HepG2 (cell line): ENCODE measurements at places on chromosomes 2 and 18.

DNA sequence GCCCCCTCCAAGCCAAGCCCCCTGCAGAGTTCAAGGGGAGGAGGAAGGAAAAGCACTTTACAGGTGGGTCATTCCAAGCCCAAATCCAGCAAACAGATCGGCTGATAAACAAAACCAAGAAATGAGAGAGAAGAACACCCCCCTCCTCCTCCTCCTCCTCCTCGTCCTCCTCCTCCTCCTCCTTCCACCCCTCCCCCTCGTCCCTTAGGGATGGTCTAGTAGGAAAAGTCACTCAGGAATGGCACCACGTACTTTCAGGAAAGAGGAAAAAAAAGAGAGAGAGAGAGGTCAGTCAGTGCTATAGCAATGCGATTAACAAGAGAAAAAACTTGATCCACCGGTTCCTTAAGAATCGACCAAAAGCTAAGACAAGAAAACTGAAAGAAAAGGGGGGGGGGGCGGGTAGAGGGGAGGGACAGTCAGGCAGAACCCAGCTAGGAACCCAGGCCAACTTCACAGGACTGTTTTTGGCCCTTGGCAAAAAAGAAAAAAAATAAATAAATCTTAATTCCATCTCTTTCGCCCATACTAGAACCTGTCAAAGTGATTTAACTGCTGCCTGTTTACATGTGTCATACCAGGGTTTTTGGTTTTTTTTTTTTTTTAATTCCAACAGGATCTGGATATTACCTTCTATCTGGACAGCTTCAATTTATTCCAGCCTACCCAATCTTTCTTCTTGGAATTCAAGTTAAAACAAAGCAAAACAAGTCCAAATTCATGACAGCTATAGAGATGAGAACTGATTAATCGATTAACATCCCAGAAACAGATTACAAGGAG lies 906 bp downstream of the IKZF2 start:
- no peak for DNase-seq

DNA sequence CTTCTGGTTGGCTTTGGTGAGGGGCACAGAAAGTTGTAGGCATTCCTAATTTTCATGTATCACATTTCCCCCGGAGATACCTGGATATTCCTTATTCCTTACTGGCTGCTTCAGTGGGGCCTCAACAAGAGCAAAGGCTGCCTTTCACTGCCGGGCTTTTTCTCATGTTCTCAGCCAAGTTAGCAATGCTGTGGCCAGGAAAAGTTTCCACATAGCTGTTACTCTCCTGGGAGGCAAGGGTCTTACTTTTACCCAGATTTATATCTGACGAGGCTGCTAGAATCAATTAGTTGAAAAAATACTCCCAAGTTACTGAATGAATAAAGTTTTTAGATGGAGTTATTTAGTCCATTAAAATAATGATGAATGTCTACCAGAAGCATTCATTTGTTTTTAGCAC lies 230.5 kb downstream of the ZNF407 start:
- no peak for DNase-seq

DNA sequence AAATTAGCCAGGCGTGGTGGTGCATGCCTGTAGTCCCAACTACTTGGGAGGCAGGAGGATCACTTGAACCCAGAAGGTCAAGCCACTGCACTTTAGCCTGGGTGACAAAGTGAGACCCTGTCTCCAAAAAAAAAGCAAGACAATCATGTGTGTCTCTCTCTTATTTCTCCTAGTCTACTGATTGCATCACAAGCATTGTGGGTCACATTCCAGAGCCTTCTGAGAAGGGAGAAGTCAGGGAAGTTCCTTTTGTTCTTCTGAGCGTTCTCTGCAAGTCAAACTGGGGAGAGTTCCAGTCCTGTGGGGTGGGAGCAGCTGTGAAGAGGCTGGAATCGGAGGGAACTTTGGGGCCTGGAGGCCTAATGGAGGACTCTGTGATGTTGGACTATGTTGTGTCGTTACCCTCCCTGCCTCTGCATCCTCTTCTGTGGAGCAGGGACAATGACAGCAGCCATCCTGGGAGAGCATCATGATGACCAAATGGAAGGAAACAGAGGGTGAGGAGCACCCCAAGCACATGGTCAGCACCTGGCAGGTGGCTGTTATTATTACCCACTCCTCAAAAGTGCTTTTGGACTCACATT lies 115.4 kb downstream of the MRO start:
- DNase-seq: no peak

- DNase-seq: no peak
These were observed 29.8 kb downstream of the LTBP1 start for GRCh38 chr2:32976409-32977063.

- DNase-seq: no peak
These were observed 308.7 kb downstream of the CBLN2 start for GRCh38 chr18:72235422-72235821.

GRCh38 chr2:135074216-135074615 lies 22.1 kb downstream of the RAB3GAP1 start:
- no peak for DNase-seq

DNA sequence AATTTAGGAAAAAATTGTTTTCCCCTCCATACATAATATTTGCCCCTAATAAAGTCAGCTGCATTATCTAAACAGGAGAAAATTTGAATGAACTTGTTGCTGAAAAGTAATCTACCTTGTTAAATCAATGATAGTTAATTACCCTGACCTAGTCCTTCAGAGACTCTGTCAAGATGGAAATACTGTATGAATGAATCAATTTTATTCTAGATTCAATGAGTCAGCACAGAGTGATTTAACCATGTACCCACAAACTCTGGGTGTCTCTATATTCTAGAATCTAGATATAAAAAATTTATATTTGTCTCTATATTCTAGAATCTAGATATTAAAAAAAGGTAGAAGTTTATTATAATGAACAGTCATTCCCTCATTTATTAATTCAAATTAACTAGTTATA lies 36.2 kb downstream of the NDUFAF7 start:
- no peak for DNase-seq

- no peak for DNase-seq
These were observed 362.4 kb downstream of the KCNJ3 start for GRCh38 chr2:155060896-155061295.

DNA sequence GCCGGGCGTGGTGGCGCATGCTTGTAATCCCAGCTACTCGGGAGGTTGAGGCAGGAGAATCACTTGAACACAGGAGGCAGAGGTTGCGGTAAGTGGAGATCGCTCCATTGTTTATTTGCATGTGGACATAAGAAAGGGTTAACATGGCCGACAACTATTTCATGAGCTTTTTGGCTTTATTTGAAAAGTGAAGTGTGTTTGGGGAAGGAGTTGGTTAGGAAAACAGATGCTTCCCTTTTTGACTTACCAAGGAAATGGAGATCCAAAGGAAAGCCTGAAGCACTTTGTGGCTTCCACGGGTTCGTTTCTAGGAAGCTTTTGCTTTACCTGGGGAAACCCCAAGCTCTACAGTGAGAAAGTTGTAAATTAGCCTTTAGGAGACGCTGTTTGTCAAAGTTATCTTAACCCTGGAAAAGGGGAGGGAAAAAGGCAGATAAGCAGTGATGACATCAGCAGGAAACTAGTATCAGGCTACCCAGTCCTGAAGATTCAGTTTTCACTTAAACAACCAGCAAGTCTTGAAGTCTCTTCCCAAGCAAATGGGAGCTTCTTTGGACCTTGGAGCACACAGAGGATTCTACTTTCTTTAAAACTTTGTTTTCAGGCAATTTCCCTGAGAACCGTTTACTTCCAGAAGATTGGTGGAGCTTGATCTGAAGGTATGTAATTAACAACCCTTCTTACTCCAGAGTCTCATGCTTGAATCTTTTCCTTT lies at the start of gene CASP10:
TSS of gene CASP10 (plus strand) at position 492 of the 715 bp plus-strand sequence. CDS start 2,637 bp downstream, outside the sequence.
- peak; percentile 94 for DNase-seq

- DNase-seq: peak; percentile 47
These were observed 79.4 kb downstream of the XRCC5 start for GRCh38 chr2:216188559-216188850.

GRCh38 chr2:36380624-36381481 lies 25.3 kb downstream of the CRIM1 start:
- peak; percentile 99 for DNase-seq

- no peak for DNase-seq
These were observed 136.9 kb downstream of the SEPTIN10 start for GRCh38 chr2:109476641-109477441.

GRCh38 chr2:197113275-197113711 lies 186.8 kb upstream of the PGAP1 start:
- DNase-seq: peak; percentile 12

- DNase-seq: no peak
These were observed 152.2 kb downstream of the ALPK2 start for GRCh38 chr18:58476516-58477256.

- DNase-seq: no peak
These were observed 51.2 kb upstream of the HS6ST1 start for GRCh38 chr2:128369602-128370467.

DNA sequence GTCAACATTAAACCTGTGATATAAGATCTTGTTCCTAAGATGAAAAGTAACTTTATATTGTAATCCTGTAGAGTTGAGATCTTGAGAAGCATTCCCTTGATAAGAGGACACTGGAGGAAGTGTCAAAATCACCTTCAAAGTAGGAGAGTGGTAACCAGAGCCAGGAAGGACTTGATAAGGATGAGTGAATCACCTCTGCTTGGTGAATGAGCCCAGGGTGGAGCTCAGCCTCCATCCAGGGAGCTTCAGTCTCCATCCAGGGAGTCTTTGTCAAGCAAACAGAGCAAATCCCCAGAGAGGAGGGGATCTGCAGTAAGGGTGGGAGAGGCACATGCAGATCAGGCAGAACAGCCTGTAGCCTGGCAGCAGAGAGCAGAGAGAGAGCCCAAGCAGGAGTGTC lies 167.1 kb upstream of the SIX2 start:
- no peak for DNase-seq

- no peak for DNase-seq
These were observed 267.0 kb upstream of the HS6ST1 start for GRCh38 chr2:128585706-128586105.

DNA sequence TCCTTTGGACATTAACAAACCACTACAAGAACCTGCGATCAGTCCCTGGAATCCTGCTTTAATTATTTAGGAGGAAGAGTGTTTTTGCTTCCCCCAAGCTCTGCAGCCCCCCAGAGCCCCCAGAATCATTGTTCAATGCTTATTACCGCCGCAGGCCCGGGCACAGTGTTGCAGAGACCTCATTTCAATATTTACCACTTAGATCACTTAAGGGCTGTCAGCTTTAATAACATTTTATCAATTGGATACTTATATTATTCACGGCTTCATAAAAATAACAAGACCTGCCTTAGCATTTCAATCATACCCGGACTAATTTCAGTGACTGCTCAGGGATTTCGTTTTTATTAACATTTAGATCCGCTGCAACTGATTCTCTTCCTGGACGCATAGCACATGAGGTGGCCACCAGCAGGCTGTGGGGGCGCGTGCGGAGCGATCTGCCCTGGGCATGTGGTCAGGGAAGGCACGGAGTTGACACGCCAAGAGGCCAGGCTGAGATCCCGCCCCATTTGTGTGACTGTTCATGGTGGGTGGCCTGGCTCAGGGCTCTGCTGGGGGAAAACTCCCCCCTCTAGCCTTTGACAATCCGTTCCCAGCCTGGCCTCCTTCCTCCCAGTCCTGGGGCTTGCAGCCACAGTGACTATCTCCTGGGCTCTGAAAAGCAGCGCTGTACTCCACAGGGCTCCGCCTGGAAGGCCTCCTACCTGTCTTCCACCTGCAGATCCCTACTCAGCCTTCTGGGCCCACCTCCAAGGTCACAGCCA lies 267.6 kb downstream of the SRBD1 start:
- DNase-seq: no peak

DNA sequence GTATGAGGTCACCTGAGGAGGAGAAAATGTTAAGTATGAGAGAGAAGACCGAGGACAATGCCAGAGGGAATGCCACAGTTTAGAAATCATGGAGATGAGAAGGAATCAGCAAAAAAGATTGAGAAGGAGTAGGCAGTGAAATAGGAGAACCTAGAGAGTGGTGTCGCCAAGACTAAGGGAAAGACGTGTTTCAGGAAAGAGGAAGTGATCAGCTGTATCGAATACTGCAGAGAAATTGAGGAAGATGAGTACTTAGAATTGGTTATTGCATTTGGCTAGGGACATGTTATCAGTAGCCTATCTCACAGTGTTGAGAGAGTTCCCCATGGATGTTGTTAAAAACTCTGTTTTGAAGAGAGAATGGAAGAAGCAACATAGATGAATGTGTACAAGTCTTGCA lies 112.3 kb downstream of the GALNT1 start:
- DNase-seq: no peak

DNA sequence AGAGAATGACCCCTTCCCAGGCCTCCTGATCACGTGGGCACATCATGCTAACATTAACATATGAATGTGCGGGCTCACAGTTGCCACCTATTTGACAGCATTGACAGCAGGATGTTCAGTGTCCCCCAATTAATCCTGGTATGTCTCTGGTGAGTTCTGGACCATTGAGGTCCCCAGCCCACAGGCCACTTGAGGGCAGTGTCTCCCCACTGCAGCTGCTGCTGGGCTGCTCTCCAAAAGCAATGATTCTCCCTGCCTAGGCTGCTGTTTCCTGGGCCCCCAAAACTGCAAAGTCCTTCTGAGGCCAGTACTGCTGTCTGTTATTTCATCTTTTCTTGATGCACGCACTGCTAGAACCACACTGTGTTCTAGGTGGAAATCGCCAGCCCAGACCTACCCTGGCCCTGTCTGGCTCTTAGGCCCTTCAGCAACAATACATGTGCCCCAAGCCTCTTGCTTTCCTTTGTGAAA lies 52.7 kb upstream of the MAPK4 start:
- peak; percentile 13 for DNase-seq

- DNase-seq: no peak
These were observed 58.2 kb downstream of the ANKMY1 start for GRCh38 chr2:240499309-240500301.

- no peak for DNase-seq
These were observed 32.8 kb upstream of the MYO3B start for GRCh38 chr2:170145191-170145590.

- DNase-seq: no peak
These were observed 13.9 kb upstream of the SULT1C4 start for GRCh38 chr2:108363908-108364225.

GRCh38 chr2:192002418-192002817 lies 155.5 kb upstream of the CAVIN2 start:
- no peak for DNase-seq

DNA sequence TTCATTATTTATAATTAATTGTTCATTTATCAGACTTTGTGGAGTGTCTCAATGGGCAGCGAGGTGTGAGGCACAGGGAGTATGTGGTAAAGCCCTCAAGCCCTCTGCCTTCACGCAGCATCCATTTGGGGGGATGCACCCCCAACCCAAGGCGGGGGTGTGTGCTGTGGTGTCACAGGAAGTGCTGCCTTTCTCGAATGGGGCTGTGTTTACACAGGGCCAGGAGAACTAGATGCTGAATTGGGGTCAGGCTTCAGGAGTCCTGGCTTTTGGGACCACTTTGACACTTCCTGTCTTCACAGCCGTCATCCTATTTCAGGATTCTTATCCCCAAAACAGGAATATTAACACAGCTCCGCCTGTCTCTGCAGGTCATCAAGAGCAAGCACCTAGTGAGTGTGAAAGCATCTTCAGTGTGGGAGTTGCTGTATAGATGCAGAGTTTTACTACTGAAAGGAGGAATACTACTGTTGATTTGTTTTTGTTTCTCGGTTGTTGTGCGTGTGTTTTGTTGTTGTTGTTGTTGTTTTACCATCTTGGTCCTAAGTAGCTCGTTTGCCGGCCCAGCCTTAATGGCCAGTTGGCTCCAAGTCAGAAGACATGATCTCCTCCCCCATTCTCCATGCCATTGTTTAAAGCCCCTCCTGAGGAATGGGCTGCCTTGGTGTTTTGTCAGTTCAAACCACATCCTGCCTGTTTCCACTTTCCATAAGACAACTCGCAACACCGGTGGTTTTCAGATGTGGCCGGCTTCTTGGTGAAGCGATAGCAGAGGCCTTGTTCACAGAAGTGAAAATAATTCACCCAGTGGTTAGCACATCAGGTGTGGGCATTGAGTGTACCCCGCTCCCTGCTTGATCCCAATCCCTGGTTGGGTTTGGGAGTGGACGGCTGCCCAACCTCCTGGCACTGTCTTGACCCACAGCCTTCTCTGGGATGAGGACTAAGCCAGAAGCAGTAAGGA lies 221.3 kb downstream of the BCL2 start:
- no peak for DNase-seq
